ENCODE measurements at places on chromosomes 5 and 9. TPM values are rescaled to one million over a fixed set of nuclear protein-coding genes. Genes with fewer than 3 reads are reported as not detected.

Gene PCDHB11
- not detected for total RNA-seq

DNA sequence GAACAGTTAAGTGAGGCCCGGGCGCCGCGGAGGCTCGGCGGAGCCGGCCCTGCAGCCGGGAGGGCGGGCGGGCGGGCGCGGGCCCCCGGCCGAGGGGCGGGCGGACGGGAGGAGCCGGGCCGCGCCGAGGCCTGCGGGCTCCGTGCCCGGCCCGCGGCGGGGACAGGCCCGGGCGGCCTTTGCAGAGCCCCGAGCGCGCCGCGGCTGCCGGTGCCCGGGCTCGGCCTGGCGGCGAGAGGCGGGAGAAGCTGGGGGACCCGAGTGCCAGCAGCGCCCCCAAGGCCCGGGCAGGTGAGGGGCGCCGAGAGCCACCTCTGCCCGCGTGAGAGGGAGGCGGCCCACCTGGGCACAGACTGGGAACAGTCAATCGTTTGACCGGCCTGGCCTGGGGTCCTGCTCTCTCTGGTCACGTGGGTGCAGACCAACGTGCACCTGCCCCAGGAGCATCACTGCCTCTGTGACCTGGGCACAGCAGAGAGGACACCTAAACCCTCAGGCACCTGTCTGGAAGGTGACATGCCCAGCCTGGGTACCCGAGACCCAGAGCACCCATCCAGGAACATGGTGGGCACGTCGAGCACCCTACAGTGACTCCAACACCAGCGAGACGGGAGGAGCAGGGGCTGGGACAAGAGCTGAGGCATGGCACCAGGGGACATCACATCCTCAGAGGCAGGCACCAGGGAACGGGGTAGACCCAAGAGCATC lies 531 bp downstream of the MVB12B start:
- DNase-seq: no peak
- peak overlapping the region; percentile 82 for H3K4me3 ChIP-seq
- H3K27me3 ChIP-seq: no peaks in the 10 kb centered on the region

- H3K36me3 ChIP-seq: peaks cover 5% of the 10 kb centered on the region
- no peaks in the 10 kb centered on the region for H3K27me3 ChIP-seq
- no peak overlapping the region for H3K4me3 ChIP-seq
Observed at GRCh38 chr9:133332381-133332730, 3.6 kb downstream of the SURF6 start.

DNA sequence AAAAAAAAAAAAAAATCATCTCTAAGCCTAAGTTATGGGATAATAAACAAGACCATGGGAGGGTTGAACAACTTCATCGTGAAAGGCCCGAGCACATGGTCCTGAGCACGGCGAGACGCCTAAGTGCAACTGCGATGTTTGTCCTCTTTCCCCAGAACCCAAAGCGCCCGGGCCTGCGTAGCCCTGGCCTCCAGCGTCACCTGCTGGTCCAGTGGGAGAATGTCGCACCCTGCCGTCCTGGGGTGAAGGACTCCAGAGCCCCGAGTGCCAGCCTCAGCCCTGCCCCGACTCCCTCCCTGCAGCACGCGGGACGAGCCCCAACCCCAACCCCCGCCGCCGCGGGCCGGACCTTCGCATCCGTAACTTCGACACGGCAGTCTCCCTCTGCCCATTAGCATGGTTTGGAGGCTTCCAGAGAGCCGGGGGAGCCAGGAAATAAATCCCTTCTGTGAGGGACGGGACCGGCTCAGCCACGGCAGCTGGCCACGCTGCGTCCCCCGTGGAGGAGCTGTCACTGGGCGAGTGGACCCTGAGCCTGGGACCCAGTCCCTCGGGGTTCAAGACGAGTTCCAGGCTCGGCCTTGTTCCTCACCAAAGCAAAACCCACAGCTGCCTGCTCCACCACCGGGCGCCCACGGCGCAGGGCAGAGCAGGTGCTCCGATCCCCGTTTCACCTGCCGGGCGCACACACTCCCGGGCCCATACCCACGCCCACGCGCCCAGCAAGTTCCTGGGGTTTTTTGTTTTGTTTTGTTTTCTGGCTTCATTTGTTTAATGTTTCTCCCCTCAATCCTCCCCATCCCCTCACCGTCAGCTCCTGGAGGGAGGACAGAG lies 132.5 kb upstream of the HAND1 start:
- peaks cover 6% of the 10 kb centered on the region for H3K4me1 ChIP-seq
- H3K36me3 ChIP-seq: no peaks in the 10 kb centered on the region
- no peak overlapping the region for H3K27ac ChIP-seq
- no peak overlapping the region for H3K4me3 ChIP-seq
- peak; percentile 72 for DNase-seq

Gene IL13
- total RNA-seq: 8.4 TPM

- H3K27ac ChIP-seq: no peak overlapping the region
- no peaks in the 10 kb centered on the region for H3K4me1 ChIP-seq
- no peaks in the 10 kb centered on the region for H3K36me3 ChIP-seq
- DNase-seq: no peak
Observed at GRCh38 chr9:10512144-10512543, 100.7 kb downstream of the PTPRD start.

- peak overlapping the region; percentile 8 for H3K27ac ChIP-seq
- DNase-seq: no peak
- H3K4me3 ChIP-seq: peak overlapping the region; percentile 58
- no peaks in the 10 kb centered on the region for H3K27me3 ChIP-seq
- no peaks in the 10 kb centered on the region for H3K36me3 ChIP-seq
Observed at GRCh38 chr9:122835313-122835731, 6.9 kb upstream of the PDCL start.

GRCh38 chr9:125586172-125586511 lies 120.9 kb downstream of the MAPKAP1 start:
- H3K4me3 ChIP-seq: no peak overlapping the region
- peaks cover 6% of the 10 kb centered on the region for H3K36me3 ChIP-seq
- H3K27me3 ChIP-seq: no peaks in the 10 kb centered on the region
- no peak for DNase-seq

Gene DOCK8
- total RNA-seq: 174 TPM

DNA sequence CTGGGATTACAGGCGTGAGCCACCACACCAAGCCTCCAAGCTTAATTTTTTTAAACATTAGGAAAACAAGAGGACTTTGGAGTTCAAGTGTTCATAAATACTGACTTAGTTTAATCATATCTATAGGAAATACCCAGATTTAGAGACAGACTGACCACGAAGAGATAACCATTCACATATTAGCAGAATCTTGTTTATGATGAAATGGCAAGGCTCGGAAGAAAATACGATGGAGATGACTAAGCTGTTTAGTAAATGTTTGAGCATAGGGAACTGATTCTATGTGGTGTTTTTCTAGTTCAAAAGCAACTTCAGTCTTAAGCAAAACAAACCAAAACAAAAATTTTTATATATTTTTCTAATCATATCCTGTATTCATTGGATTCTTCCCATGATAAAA lies 13.5 kb upstream of the TUSC1 start:
- H3K27me3 ChIP-seq: no peaks in the 10 kb centered on the region
- no peaks in the 10 kb centered on the region for H3K4me1 ChIP-seq
- H3K27ac ChIP-seq: no peak overlapping the region
- no peak overlapping the region for H3K4me3 ChIP-seq

DNA sequence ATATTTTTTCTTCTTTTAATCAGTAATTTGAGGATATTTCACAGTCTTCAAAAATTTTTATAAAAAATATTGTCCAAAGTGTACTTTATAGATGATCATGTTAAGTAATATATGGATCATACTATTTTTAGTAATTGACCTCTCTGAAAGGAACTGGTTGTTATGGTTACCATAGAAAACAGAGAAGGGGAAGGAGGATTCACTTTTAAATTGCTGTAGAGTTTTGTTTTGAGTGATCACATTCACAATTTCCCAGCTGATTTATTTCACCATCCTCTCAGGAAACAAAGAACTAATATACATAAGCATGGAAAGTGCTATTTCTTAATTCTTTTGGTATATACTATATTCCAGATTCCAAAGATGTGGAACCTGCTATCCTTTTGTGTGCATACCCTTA lies 56.5 kb upstream of the NREP start:
- DNase-seq: no peak
- no peak overlapping the region for H3K27ac ChIP-seq
- no peaks in the 10 kb centered on the region for H3K4me1 ChIP-seq
- H3K4me3 ChIP-seq: no peak overlapping the region
- H3K27me3 ChIP-seq: peaks cover 25% of the 10 kb centered on the region

GRCh38 chr5:84239494-84239893 lies 145.2 kb downstream of the EDIL3 start:
- H3K27ac ChIP-seq: no peak overlapping the region
- H3K36me3 ChIP-seq: no peaks in the 10 kb centered on the region
- H3K4me3 ChIP-seq: no peak overlapping the region
- no peaks in the 10 kb centered on the region for H3K4me1 ChIP-seq

- DNase-seq: no peak
- H3K36me3 ChIP-seq: peaks cover 18% of the 10 kb centered on the region
- no peak overlapping the region for H3K4me3 ChIP-seq
- no peak overlapping the region for H3K27ac ChIP-seq
- H3K27me3 ChIP-seq: peaks cover 8% of the 10 kb centered on the region
Observed at GRCh38 chr9:35203528-35203927, 41.7 kb downstream of the UNC13B start.

DNA sequence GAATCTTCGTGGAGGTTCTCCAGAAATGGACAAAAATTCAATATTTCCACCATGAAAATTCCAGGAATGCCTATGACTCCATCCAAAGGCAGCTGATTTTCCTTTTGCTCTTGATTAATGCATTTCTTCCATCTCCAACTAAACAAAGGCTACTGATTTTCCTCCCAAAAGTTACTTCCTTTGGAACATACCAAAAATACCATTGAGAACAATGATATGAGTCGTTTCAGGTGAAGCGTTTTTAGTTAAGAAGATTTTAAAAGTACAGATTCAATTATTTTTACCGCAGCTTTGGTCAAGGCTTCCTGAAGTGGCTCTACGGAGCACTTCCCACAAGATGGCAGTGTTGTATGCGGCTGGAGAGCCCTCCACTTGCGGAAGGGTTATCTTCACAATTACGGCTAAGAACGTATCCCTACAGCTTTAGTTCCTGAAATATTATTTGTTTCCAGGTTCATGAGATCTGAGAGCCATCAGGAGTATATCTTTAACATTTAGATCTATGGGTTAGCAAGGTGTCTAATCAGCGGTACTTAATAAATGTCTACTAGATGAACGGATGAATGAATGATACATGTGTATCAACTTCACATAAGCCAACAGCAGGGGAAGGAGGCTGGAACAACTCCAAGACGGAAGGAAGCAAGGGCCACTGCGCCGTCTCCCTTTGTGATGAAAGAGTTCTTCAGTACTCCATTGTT lies 35.9 kb upstream of the ARSB start:
- H3K4me1 ChIP-seq: peaks cover 14% of the 10 kb centered on the region
- no peaks in the 10 kb centered on the region for H3K36me3 ChIP-seq
- H3K4me3 ChIP-seq: no peak overlapping the region
- DNase-seq: peak; percentile 64
- no peak overlapping the region for H3K27ac ChIP-seq
- peaks cover 68% of the 10 kb centered on the region for H3K27me3 ChIP-seq

DNA sequence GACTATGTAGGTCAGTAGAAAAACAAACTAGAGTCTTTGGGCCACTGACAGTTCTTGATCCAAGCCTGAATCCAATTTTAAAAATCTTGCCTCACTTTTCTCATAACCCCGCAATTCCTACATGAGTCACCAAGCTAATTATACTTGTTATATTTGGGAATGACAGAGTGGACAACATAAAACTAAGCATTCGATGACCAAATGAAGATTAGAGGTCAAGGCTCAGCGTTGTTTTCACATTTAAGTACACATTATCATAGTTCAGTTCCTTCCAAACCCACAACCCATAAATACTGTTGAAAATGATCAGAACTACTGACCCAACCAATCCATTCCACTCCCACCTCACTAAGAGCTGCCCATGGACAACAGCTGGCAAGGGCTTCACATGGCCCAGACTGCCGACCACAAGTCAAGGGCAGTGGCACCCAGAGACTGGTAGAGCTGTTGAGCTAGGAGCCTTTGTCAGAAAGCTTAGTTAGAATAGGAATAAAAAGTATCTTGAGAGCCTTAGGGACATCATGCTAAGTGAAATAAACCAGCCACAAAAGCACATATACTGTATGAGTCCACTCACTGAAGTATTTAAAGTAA lies 64.2 kb downstream of the MYO10 start:
- H3K27ac ChIP-seq: no peak overlapping the region
- no peak for DNase-seq
- H3K4me1 ChIP-seq: no peaks in the 10 kb centered on the region
- H3K27me3 ChIP-seq: no peaks in the 10 kb centered on the region
- no peak overlapping the region for H3K4me3 ChIP-seq
- H3K36me3 ChIP-seq: peaks cover 5% of the 10 kb centered on the region

Gene ECSCR
- total RNA-seq: not detected

GRCh38 chr9:136606687-136607333 lies 55.9 kb upstream of the EGFL7 start:
- H3K36me3 ChIP-seq: no peaks in the 10 kb centered on the region
- peaks cover 13% of the 10 kb centered on the region for H3K4me1 ChIP-seq
- H3K27ac ChIP-seq: no peak overlapping the region
- no peak for DNase-seq
- H3K4me3 ChIP-seq: no peak overlapping the region

- H3K27ac ChIP-seq: no peak overlapping the region
- H3K4me3 ChIP-seq: no peak overlapping the region
- H3K27me3 ChIP-seq: peaks cover 4% of the 10 kb centered on the region
- H3K4me1 ChIP-seq: no peaks in the 10 kb centered on the region
- no peak for DNase-seq
Observed at GRCh38 chr5:52903142-52903541, 86.0 kb upstream of the ITGA2 start.

DNA sequence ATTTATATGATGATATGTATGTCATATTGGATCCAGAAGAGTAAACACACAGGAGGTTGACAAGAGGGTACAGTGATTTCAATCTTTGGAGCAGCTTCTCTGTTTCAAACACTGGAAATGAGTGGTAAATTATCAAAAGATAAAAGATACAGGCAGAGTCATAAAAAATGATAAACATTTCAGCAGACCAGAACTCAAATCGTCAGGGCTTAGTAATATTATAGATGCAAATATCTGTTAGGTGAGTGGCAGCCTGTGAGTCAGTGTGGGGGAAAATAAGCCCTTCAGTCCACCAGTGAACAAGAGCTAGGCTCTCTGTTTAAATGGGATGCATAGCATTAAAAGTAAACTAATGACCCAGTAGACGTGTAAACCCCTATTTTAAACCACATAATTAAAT lies 1378.1 kb downstream of the EFNA5 start:
- H3K4me3 ChIP-seq: no peak overlapping the region
- no peaks in the 10 kb centered on the region for H3K36me3 ChIP-seq
- no peak for DNase-seq
- H3K27me3 ChIP-seq: no peaks in the 10 kb centered on the region
- no peaks in the 10 kb centered on the region for H3K4me1 ChIP-seq

Gene IFNA14
- not detected for total RNA-seq

DNA sequence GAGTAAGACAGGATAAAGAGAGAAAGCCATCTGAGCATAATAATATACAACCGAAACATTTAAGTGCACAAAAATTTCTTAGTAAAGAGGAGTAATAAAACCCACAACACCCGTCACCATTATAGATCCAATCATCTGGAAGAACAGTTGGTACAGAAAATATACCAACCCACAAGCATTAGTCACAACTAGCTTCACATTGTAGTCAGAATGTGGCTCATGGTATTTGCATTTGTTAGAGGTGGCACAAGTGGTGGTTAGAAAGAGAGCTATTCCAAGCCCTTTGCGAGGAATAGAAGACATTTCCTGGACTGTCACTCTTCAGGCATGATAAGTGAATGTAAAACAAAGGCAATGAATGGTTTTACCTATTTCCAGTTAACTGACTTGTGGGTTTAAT lies 677.5 kb upstream of the ST8SIA4 start:
- H3K36me3 ChIP-seq: no peaks in the 10 kb centered on the region
- H3K4me3 ChIP-seq: no peak overlapping the region
- H3K27me3 ChIP-seq: no peaks in the 10 kb centered on the region
- no peak for DNase-seq
- H3K4me1 ChIP-seq: no peaks in the 10 kb centered on the region
- H3K27ac ChIP-seq: no peak overlapping the region

Gene TMEM171
- 0.62 TPM for total RNA-seq

Gene NR2F1-AS1
- total RNA-seq: not detected
